Stimulated activated naive CD8-positive, alpha-beta T cell treated with anti-CD3 and anti-CD28 coated beads, Interleukin-15, amount 100 ng/mL, for 72 hours (primary cell): ENCODE measurements at places on chromosomes 3 and 15.
A peak's percentile ranks its signal among the peaks of the same experiment; 100 is the strongest.

DNA sequence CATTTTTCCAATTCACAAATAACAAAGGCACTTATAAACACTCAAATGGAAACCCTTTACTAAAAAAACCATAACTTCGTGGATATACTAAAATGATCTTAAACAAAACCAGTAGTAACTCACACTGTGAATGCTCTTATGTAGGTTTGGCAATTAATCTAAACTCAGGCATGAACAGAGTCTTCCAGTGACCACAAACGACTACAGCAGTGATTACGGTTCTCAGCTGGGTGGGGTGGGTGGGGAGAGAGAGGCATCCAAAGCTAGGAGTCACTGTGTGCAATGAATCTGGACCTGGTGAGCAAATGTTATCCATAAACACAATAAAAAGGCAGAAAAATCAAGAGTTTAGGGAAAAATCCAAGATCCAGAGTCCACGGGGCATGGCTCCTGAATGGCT, 21.3 kb downstream of the SLC12A8 start:
- DNase-seq: no peak

- no peak for DNase-seq
These were observed 736.8 kb downstream of the MCTP2 start for GRCh38 chr15:94968133-94968532.

DNA sequence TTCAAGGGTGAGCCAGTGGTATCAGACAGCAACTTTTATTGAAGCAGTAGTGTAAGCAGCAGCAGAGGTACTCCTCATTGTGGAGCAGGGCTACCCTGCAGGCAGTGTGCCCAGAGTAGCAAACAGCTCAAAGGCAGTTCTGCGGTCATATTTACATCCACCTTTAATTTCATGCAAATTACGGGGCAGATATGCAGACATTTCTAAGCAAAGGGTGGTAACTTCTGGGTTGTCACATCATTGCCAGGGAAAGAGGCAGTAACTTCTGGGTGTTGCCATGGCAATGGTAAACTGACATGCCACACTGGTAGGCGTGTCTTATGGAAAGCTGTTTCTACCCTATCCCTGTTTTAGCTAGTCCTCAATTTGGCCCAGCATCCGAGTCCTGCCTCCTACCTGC, 46.5 kb upstream of the CLDN18 start:
- DNase-seq: no peak

GRCh38 chr15:41495736-41496599, 2.3 kb downstream of the ITPKA start:
- DNase-seq: no peak

DNA sequence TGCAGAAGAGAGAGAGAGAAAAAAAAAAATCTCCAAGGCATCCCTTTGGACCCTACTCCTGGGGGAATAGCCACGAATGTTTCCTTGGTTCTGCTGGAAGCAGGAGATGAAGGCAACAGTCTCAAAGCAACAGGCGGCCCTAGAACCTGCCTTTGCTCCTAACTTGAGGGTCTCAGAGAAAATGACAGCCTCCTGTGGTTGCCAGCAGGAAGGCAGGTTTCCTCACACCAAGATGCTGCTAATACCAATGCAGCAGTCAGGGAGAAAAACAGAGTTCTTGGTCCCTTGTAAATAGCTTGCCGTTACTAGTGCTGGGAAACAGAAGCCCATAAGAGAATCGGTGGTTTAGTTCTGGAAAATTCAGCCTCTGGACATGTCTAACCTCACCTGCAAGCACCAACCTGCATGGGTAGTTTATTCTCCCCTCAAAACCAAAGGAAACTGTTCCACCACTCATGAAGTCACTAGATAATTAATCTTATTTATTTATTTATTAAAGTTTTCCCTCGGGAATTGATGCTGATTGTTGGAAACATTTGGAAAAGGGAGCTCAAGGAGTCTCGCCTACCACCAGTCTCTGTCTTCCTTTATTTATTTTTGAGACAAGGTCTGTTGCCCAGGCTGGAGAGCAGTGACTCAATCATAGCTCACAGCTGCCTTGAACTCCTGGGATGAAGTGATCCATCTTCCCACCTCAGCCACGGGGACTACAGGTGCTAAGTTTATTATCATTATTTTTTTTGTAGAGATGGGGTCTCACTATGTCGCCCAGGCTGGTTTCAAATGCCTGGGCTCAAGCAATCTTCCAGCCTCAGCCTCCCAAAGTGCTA, 883 bp upstream of the FRMD4B start:
- no peak for DNase-seq

GRCh38 chr3:70833239-70833960, 521.0 kb upstream of the MDFIC2 start:
- no peak for DNase-seq

GRCh38 chr3:194134231-194134756, 1.7 kb upstream of the HES1 start:
- DNase-seq: peak; percentile 76

- no peak for DNase-seq
These were observed 173.7 kb upstream of the CHRNA7 start for GRCh38 chr15:31856581-31856980.

DNA sequence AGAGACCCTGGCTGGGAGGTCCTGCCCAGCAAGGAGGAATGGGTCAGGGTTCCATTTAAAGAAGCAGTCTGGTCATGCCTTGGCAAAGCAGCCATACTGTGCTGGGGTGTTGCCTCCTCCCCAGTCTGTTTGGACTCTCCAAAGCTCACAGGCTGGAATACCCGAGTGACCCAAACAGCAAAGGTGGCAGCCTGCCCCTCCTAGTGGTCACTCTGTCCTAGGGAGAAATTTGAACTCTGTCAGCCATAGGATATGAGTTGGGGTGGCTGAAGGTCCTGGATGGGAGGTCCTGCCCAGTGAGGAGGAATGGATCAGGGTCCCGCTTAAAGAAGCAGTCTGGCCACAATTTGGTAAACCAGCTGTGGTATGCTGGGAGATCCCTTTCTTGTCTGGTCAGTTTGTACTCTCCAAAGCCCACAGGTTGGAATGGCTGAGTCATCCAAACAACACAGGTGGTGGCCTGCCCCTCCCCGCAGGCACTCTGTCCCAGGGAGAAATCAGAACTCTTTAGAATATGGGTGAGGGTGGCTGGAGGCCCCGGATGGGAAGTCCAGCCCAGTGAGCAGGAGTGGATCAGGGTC, 45.0 kb downstream of the CCR1 start:
- DNase-seq: no peak

GRCh38 chr15:62663547-62663946, 379.0 kb upstream of the TPM1 start:
- no peak for DNase-seq

DNA sequence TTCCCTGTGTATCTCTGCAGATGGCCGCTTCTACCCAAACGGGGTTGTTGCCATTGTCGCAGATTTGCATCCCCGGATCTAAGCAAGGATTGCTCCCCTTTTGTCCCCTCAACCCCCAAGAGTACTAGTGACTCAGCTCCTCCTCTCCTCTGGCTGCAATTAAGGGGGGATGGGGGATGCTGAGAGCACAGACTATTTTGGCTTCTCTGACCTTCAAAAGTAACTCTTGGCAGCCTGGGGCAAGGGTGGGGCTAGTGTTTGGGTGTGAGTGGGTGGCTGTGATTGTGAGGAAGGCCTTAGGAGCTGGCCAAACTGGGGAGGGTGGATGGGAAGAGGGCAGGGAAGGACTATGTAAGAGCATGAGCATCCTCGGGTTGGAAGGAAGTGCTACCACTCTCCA, 1.2 kb upstream of the MAP1A start:
- DNase-seq: no peak

- no peak for DNase-seq
These were observed 23.3 kb downstream of the STAG1 start for GRCh38 chr3:136728918-136729317.

DNA sequence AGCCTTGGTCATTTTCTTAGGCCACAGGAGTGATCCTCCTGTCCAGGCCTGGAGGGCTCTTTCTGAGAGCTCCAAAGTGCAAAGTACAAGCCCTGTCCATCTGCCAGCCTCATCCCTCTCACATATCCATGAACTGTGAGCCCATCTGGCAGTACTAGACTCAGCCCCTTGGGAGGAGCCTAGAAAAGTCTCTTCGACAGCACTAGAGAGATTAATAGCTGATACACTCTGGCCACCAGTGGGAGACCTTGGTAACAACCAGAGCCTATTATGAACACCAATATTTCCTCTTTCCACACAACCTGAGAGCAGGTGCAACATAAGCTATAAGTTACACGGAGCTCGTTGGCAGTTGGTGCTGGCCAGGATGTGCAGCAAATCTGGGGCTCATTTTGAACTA, 59.5 kb upstream of the DCLK3 start:
- no peak for DNase-seq

GRCh38 chr3:128402998-128403397, 63.7 kb downstream of the DNAJB8 start:
- no peak for DNase-seq

- no peak for DNase-seq
These were observed 54.9 kb upstream of the PRR20G start for GRCh38 chr3:127342735-127343134.

- no peak for DNase-seq
These were observed 17.9 kb upstream of the COPG1 start for GRCh38 chr3:129231331-129232119.

DNA sequence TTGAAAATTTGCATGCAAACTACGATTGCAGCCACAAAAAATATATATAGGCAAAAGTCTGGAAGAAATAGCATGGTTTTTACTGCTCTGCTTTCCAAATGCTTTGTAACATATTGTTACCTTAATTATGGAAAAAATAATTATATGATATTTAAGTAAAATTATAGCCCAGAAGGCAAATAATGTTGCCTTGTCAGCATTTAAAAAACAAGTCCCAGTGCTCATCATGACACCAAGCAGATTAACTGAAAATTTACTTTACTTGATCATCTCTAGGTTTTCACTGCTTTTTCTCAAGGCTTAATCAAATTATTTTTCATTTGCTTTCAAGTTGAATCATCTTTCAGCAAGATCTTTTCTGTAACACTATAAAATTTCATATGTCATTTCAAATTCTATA, 262.9 kb downstream of the ZMAT3 start:
- no peak for DNase-seq

DNA sequence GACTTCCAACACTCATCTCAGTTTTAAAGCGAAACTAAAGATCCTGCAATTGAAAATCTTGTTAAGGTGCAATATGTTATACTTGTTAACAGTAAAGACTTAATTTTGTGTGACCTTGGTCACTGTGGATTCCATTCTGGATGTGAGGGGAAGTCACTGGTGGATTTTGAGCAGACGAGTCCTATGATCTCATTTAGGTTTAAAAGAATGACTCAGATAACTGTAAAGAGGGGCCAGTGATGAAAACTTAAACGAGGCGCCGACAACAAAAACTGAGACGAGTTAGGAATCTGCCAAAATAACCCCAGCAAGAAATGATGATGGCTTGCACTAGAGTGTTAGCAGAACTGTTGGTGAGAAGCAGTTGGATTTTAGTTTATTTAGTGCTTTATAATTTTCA, 56.5 kb downstream of the LRRC28 start:
- no peak for DNase-seq

GRCh38 chr3:126294211-126294808, 62.9 kb downstream of the KLF15 start:
- no peak for DNase-seq

GRCh38 chr3:81465510-81466200, 295.8 kb downstream of the GBE1 start:
- no peak for DNase-seq

DNA sequence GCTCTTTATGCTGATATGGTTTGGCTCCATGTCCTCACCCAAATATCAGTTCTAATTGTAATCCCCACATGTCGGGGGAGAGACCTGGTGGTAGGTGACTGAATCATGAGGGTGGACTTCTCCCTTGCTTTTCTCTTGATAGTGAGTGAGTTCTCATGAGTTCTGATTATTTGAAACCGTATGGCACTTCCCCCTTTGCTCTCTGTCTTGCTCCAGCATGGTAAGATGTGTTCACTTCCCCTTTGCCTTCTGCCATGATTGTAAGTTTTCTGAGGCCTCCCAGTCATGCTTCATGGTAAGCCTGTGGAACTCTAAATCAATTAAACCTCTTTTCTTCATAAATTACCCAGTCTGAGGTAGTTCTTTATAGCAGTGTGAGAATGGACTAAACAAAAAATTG, 107.6 kb downstream of the IMPG2 start:
- no peak for DNase-seq

GRCh38 chr3:152595975-152596821, 238.7 kb upstream of the P2RY1 start:
- DNase-seq: no peak

GRCh38 chr15:85832394-85832793, 37.7 kb upstream of the KLHL25 start:
- DNase-seq: no peak

DNA sequence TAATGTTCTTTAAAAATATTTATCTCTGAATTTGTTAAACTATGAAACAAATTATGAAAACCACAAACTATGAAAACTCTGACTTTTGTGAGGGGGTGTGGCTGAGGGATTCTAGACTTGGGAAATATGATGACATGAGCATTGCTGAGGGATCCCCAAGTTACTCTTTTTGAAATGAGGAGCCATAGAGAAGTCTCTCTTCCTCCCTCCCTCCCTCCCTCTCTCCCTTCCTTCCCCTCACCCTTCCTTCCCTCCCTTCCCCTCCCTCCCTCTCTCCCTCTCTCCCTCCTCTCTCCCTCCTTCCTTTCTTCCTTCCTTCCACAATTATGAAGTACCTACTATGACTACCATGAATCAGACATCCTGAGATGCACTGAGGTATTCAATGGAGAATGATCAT, 673.1 kb downstream of the ROBO1 start:
- no peak for DNase-seq

- DNase-seq: no peak
These were observed 193.8 kb downstream of the SCAPER start for GRCh38 chr15:76711351-76711827.

GRCh38 chr3:175349168-175349567, 490.0 kb downstream of the NAALADL2 start:
- DNase-seq: no peak

DNA sequence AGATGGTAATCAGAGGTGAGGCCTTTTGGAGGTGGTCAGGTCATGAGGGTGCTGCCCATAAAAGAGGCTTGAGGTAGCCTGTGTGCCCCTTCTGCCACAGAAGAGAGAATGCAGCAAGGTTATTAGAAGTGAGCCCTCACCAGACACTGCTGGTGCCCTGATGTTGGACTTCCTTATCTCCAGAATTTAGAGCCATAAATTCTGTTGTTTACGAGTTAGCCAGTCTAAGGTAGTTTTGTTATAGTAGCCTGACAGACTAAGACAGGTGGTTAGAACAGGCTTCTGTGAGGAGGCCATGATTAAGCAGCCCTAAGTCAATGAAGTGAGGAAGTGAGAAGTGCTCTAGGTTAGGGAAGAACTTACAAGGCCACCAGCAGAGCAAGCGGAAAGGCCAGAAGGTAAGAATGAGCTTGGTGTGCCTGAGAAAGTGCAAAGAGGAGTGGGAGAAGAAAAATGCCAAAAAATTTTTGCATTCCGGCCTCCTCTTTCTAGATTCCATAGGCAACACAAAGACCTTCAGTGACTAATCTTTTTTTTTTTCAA, 44.2 kb upstream of the STT3B start:
- DNase-seq: no peak

GRCh38 chr3:15453501-15453900, 26.1 kb downstream of the EAF1 start:
- no peak for DNase-seq

- no peak for DNase-seq
These were observed 69.6 kb downstream of the PLOD2 start for GRCh38 chr3:146091397-146091796.
